Transverse colon (tissue), 4 donors: ENCODE measurements at places on chromosomes 12 and 14. TPM values are rescaled to one million over a fixed set of nuclear protein-coding genes. Genes with fewer than 3 reads are reported as not detected.

The OAS2 gene
- total RNA-seq, result 3.7 TPM

The DAO gene
- 3.7 TPM for total RNA-seq

The PLBD2 gene
- 12.3 TPM for total RNA-seq

The SLC7A8 gene
- 13.9 TPM for total RNA-seq

The SMCO2 gene
- not detected for total RNA-seq

The SLC15A4 gene
- 29.6 TPM for total RNA-seq

The ANKRD33 gene
- not detected for total RNA-seq

The TPPP2 gene
- total RNA-seq, result not detected

DNA sequence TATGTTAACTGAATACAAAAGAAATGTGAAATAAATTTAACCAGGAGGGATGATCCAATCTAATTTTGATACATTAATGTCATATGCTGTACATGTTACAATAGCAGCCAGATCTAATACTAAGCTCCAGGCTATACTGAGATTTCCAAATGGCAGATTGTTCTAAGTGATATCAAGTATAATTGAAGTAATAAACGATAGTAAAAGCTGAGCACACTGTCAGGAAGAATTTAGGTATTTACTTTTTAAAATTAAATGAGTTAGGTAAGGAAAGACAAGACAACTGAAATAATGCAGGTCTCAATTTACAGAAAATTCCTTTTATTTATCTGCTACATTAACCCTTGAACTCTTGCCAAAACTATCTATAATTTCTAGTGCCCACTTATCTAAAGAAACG is 39.9 kb downstream of the INSM2 start:
- no peaks in the 10 kb centered on the region for H3K27me3 ChIP-seq
- no peak overlapping the region for H3K27ac ChIP-seq
- no peak for DNase-seq
- no peaks in the 10 kb centered on the region for H3K4me1 ChIP-seq
- no peak overlapping the region for H3K4me3 ChIP-seq

GRCh38 chr12:6823182-6824084 is 1.8 kb downstream of the GPR162 start:
- peaks cover 46% of the 10 kb centered on the region for H3K27me3 ChIP-seq
- H3K4me3 ChIP-seq, result no peak overlapping the region
- DNase-seq, result no peak
- H3K27ac ChIP-seq, result no peak overlapping the region

- no peaks in the 10 kb centered on the region for H3K36me3 ChIP-seq
- H3K4me3 ChIP-seq, result no peak within 1 kb of the TSS
- peak; percentile 84 for DNase-seq
These were observed at the start of gene SELPLG for GRCh38 chr12:108633534-108634248. Gene SELPLG (minus strand): TSS chr12:108633894. CDS start chr12:108624307, 9,587 bp downstream.

GRCh38 chr12:52806821-52807543 is 6.9 kb downstream of the KRT4 start:
- H3K4me1 ChIP-seq, result no peaks in the 10 kb centered on the region
- no peak for DNase-seq
- no peaks in the 10 kb centered on the region for H3K36me3 ChIP-seq
- H3K4me3 ChIP-seq, result no peak overlapping the region

DNA sequence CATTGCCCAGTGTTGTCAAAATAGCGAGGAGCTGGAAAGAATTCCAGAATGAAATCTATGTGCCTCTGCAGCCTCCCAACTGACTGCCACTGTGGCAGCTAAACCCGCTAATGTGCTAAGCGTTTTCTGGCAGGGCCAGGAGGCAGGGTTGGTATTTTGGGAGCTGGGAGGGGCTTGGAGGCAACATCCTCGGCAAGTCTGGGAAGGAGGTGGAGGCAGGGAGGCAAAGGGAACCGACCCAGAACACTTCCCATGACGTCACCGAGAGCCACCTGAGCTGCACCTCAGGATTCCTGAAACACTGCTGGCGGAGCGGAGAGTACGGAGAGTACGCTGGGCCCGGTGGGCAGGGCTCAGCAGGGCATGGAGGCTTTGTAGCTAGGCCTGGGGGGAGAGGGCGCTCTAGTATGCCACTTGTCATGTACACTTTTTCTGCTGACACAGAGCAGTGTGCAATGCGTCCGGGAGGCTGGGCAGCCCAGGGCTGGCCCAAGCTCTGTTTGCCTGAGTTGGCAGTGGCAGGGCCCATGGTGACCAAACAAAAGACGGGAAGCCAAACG is 81.5 kb downstream of the DPF3 start:
- DNase-seq, result peak; percentile 10
- H3K27ac ChIP-seq, result peak overlapping the region; percentile 49
- H3K36me3 ChIP-seq, result no peaks in the 10 kb centered on the region
- H3K4me1 ChIP-seq, result no peaks in the 10 kb centered on the region
- H3K27me3 ChIP-seq, result no peaks in the 10 kb centered on the region

GRCh38 chr12:51357374-51358047 is 11.0 kb upstream of the CELA1 start:
- no peaks in the 10 kb centered on the region for H3K36me3 ChIP-seq
- no peak for DNase-seq
- no peaks in the 10 kb centered on the region for H3K4me1 ChIP-seq
- H3K4me3 ChIP-seq, result no peak overlapping the region
- H3K27me3 ChIP-seq, result no peaks in the 10 kb centered on the region

DNA sequence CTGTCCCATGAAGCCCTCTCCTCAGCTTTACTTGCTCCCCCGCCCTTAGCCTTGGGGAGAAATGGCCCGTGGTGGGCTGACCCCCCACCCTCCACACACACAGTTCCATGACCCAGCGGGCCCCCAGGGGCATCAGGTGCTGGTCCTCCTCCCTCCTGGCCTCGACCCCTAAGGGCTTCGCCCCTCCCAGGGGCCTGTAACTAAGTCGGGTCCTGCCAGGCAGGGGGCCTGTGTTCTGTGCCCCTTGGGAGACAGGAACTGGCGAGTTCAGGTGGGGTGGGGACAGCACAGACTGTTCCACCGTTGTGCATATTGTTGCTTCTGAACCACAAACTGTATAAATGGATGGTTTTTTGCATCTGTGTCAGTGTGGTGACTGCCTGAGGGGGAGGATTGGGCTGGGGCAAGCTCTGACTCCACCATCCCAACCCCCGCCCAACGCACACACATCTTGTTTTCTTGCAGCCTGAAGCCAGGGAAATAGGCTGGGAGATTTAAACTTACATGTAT is 8.8 kb downstream of the TAMALIN start:
- DNase-seq, result no peak
- peaks cover 4% of the 10 kb centered on the region for H3K4me1 ChIP-seq
- no peaks in the 10 kb centered on the region for H3K36me3 ChIP-seq
- peaks cover 26% of the 10 kb centered on the region for H3K27me3 ChIP-seq

DNA sequence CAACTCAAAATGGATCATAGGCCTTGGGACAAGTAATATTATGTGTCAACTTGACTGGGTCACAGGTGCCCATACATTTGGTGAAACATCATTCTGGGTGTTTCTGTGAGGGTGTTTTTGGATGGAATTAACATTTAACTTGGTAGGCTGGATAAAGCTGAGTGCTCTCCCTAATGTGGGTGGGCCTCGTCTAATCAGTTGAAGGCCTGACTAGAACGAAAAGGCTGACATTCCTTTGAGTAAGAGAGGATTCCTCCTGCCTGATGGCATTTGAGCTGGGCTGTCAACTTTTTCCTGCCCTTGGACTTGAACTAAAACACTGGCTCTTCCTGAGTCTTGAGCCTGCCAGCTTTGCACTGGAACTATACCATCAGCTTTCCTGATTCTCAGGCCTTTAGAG is 93.4 kb upstream of the ESRRB start:
- DNase-seq, result no peak
- H3K27ac ChIP-seq, result no peak overlapping the region
- no peaks in the 10 kb centered on the region for H3K36me3 ChIP-seq
- no peak overlapping the region for H3K4me3 ChIP-seq

DNA sequence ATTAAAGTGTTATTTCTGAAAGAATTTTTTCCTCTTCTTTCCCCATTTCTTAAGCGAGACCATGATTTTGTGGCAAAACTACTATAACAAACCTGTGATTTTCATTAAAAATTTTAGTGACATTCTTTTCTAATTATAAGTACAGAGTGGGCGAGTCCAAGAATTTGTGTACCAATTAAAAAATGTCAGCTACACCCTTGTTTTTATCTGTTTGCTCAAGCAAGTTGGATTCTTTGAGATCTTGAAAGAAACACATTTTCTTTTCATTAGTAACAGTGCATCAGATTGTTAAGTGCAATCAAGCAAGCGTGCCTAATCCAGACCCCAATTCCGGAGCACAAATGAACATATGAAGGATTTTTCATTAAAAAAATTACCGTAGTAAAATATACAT is 338.8 kb upstream of the DDHD1 start:
- DNase-seq, result no peak
- no peak overlapping the region for H3K4me3 ChIP-seq
- H3K27me3 ChIP-seq, result no peaks in the 10 kb centered on the region
- no peaks in the 10 kb centered on the region for H3K36me3 ChIP-seq
- no peak overlapping the region for H3K27ac ChIP-seq
- no peaks in the 10 kb centered on the region for H3K4me1 ChIP-seq

DNA sequence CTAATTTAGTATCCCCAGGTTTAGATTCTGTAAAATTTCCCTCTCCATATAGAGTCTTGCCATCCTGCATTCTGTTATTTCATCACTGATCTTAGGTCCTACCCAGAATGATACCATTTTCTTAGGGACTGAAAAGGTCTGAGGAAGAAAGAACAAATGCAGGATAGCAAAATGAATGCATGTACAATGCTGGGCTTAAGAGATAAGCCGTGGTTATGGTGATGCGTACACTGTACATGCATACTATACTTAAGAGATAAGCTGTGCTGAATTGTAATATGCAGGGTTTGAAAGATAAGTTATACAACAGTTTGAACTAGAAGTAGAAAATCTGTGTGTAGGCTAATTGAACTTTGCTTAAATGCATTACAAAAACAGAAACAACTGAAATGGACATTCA is 416.2 kb downstream of the C12orf50 start:
- no peak overlapping the region for H3K4me3 ChIP-seq
- H3K36me3 ChIP-seq, result no peaks in the 10 kb centered on the region
- no peak for DNase-seq
- no peak overlapping the region for H3K27ac ChIP-seq
- no peaks in the 10 kb centered on the region for H3K4me1 ChIP-seq

DNA sequence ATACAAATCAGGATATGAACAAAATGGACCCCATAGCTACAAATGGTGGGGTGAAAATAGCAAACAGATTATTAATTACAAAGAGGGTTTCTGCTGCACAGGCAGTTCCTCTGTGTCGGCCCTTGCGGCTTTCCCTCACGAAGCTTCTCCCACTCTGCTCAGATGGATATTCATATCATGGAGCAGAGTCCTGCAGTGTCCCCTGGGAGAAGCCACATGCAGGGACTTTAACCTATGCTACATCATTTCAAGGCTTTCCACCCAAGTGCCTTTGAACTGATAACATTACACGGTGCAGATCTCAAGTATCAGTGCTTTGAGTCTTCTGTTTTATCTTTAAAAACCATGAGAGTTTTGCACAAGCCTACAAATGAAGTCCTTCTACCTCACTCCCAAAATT is 229.1 kb downstream of the PPM1H start:
- no peak overlapping the region for H3K27ac ChIP-seq
- peaks cover 23% of the 10 kb centered on the region for H3K4me1 ChIP-seq
- no peaks in the 10 kb centered on the region for H3K27me3 ChIP-seq
- no peak for DNase-seq

GRCh38 chr14:68651652-68652432 is 141.0 kb downstream of the ZFP36L1 start:
- H3K27ac ChIP-seq, result peak overlapping the region; percentile 91
- no peaks in the 10 kb centered on the region for H3K27me3 ChIP-seq
- H3K36me3 ChIP-seq, result no peaks in the 10 kb centered on the region
- H3K4me1 ChIP-seq, result peaks cover 31% of the 10 kb centered on the region

DNA sequence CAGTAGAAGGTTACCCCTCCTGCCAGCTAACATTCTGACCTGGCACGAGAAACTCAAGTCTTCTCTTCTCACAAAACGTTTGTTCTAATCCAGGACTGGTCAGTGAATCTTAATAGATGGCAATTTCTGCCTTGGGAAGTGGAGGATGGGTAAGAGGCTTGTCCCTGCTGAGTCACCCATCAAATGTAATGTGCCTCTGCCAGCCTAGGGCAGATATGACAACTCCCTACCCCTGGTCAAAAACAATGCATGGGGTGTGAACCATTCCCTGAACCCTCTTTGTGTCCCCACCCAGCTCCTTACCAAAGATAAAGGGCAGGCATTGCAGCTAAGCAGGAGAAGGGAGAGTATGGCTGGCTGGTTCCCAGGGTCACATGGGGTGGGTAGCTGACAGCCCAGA is 1052.9 kb downstream of the GALC start:
- no peaks in the 10 kb centered on the region for H3K36me3 ChIP-seq
- H3K4me1 ChIP-seq, result no peaks in the 10 kb centered on the region
- no peak overlapping the region for H3K4me3 ChIP-seq
- no peak overlapping the region for H3K27ac ChIP-seq
- H3K27me3 ChIP-seq, result no peaks in the 10 kb centered on the region

DNA sequence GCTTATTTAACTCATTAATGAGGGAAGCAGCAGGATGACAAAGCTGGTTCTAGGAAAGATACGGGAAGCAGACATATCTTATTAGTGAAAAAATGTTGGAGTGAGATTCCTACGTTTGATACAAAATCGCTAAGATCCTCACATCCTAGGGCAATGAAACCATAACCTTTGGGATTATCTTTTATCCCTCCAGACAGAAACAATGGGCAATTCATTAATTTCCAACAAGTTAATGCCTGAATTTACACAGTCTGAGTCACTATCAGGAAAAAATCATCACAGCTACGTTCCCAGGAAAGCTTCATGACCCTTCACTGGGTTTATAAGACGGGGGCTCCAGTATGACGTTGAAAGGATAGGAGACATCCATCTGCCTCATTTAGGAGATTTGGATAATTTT is 45.0 kb downstream of the SLC24A4 start:
- H3K27me3 ChIP-seq, result no peaks in the 10 kb centered on the region
- no peak for DNase-seq
- no peaks in the 10 kb centered on the region for H3K4me1 ChIP-seq
- H3K27ac ChIP-seq, result no peak overlapping the region

DNA sequence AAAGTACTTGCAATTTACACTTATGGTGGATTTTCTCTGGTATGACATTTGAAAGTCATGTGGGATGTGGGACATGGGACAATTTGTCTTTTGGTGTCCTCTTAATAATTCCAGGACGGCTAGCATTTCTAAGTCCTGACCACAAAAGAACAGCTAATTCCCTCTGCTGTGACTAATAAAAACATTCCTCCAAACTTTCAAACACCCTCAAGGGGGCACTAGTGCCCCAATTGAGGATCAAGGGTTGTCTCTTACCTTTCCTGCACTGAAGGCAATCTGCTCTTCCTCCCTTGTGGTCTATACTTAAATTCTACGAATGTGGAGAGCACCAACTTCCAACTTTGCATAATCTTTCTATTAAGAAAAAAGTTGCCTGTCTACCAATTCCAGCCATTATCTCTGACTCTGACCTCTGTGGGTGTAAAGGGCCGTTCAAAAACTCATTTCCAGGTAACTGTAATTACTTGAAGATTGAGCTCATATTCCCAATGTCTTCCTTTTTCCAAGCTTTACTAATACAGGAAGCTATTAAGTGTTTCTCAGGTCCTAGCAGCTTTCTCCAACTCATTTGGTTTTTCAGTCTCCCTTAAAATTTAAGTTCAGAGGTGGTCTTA is 210.2 kb downstream of the PTPRO start:
- H3K4me1 ChIP-seq, result no peaks in the 10 kb centered on the region
- DNase-seq, result peak; percentile 53
- H3K27me3 ChIP-seq, result no peaks in the 10 kb centered on the region
- no peak overlapping the region for H3K4me3 ChIP-seq
